Spinal cord (tissue), 10 donors: ENCODE measurements at places on chromosomes 1 and 21. TPM values are rescaled to one million over a fixed set of nuclear protein-coding genes. Genes with fewer than 3 reads are reported as not detected.

DNA sequence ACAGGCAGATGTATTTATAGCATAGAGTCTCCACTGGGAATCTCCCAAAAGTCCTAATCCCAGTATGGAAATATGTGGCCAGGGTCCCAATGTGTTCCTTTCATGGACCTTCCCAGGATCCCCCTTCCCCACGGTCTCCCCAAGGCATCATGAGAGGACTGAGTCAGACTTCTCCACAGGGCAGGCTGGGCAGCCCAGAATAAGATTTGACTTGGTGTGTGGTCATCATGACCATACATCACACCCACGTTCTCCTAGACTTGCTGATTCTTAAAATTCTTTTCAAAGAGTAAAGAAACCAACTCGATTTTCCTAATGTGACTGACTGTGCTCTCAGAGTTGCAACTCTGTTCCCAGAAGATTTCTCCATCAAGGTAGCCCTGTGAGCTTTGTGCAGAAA, 93.9 kb upstream of the CD34 start:
- H3K36me3 ChIP-seq: no peaks in the 10 kb centered on the region
- H3K27me3 ChIP-seq: no peaks in the 10 kb centered on the region
- DNase-seq: no peak
- no peaks in the 10 kb centered on the region for H3K4me1 ChIP-seq

DNA sequence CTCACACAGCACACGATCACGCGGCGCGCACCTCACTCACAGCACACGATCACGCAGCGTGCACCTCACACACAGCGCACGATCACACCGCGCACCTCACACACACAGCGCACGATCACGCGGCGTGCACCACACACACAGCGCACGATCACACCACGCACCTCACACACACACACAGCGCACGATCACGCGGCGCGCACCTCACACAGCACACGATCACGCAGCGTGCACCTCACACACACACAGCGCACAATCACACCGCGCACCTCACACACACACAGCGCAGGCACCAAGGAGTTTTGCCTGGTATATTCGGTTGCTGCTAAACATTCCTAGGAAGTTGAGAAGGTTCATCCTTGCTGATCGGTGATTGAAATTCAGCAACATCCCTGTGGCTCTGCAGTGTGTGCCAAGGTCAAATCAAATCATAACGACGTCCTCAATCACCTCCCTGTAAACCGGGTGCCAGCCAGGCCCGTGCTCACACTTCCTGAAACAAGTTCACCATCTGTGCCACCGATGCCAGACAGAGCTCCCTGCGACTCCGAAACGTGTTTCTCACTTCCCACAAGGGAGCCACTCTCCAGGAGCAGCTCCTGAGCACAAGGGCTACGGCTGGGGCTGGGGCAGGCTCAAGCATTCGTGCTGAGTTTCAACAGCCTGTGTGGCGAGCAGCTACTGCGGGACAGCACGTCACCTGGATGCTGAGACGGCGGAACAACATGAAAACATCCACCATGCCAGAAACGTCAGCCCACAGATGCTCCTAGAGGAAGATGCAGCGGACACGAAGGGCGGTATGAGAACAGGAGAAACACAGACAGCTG, 30.2 kb downstream of the WDR4 start:
- H3K4me3 ChIP-seq: no peak overlapping the region
- no peak overlapping the region for H3K27ac ChIP-seq
- H3K27me3 ChIP-seq: no peaks in the 10 kb centered on the region
- no peak for DNase-seq

Gene PALMD
- total RNA-seq: 12.1 TPM

Gene SYNJ1
- total RNA-seq: 33.1 TPM

- H3K36me3 ChIP-seq: peaks cover 10% of the 10 kb centered on the region
Measured at GRCh38 chr1:41528106-41528505, 43.6 kb upstream of the EDN2 start.

DNA sequence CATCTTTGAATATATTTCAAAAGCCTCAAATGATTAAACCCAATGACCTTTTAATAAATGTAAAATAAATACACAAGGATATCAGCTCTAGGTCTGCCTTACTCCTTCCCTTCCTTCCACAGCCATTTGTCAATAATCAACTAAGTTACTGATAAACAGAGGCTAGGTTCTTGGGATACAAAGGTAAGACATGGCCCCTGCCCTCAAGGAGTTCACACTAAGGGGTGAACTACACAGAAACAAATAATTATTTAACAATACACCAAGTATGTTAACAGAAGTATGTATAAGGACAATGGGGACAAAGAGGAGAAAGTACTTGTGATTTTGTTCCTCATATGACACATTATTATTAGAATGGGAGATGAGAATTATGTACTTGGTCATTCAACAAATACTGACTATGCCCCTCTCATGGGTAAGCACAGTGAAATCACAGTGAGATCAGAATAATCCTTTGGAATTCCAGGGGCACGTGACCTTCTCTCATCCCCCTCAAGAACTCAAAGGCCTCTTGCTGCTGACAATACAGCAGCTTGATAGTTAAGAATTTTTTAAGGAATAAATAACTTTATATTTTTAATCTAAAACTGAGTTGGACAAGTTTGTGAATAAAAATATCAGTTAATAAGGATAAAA, 40.2 kb downstream of the ATP1B1 start:
- no peaks in the 10 kb centered on the region for H3K4me1 ChIP-seq
- DNase-seq: no peak
- H3K27ac ChIP-seq: no peak overlapping the region

DNA sequence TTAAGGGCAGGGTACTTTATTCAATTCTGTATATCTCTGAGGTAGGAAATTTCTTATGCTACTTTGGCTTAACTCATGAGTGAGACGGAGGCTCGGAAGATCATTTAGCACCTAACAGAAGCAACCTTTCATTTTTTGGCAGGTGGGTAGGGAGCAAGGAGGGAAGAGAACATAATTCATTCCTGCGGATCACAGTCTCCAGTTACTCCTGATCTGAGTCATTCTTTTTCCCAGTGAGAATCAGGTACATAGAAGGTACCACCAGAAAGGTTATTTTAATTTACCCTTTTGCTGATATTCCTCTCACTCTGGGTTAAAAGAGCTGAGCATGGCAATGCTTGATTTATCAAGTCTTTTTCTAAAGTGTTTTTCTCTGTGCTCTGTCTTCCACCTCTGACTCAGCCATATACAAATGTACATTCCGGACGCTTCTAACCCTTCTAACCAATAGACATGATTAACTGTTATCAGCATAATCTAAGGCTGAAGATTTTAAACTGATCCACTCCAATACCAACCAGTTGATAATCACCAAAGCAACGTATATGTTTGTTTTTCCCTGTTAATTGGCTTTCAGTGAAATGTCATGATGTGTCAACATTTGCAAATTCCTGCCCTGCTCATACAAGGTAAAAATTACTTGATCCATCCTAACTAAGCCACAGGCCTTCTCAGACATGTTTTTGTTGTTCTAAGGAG, 271.7 kb downstream of the DUSP10 start:
- H3K4me1 ChIP-seq: no peaks in the 10 kb centered on the region
- no peak overlapping the region for H3K27ac ChIP-seq
- H3K4me3 ChIP-seq: no peak overlapping the region
- H3K27me3 ChIP-seq: peaks cover 2% of the 10 kb centered on the region
- DNase-seq: no peak

DNA sequence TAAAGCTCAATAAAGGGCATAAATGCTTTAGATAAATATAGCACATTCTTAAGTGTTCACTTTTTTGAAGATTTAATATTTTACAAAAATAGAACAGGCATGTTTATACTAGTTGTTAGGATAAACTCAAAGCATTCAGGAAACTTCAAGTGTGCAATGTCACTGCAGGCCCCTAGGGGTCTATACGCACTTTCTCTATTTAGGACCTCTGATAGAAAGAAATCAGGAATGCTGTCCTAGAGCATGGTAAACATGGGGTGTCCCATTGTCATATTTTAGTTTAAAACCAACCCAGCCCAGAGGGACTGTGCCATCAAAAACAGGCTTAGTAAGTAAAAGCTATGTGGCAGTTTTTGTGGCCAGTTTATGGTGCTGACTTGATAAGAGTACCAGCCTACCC, 102.2 kb downstream of the BARHL2 start:
- H3K27ac ChIP-seq: no peak overlapping the region
- no peak for DNase-seq
- H3K27me3 ChIP-seq: no peaks in the 10 kb centered on the region
- H3K4me3 ChIP-seq: no peak overlapping the region
- no peaks in the 10 kb centered on the region for H3K36me3 ChIP-seq

DNA sequence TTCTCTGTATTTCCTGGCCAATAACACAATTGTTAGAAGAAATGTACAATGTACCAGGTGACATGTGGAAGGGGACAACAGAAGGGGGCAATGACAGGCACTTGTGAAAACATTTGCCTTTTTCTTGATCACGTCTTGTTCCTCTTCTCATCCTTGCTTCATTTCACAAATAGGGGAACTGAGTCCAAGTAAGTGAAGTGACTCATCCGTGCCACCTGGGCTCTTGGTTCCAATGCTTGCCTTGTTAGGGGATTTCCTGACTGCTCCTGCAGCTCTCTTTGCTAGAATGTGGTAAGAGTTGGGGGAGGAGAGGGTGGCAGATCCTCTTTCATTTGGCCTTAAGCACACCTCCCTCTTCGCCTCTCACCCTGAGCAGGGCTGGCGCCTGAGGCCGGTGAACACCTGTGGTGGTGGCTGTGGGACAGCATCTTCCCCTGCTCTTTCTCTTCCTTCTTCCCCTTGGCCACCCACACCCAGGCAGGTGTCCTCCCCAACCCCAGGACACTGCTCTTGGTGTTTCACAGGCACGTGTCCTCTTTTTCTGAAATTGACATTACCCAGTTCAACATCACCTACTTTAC, 2.2 kb upstream of the RHEX start:
- H3K4me3 ChIP-seq: no peak overlapping the region
- H3K36me3 ChIP-seq: no peaks in the 10 kb centered on the region
- H3K27ac ChIP-seq: no peak overlapping the region
- no peaks in the 10 kb centered on the region for H3K27me3 ChIP-seq
- no peaks in the 10 kb centered on the region for H3K4me1 ChIP-seq
- DNase-seq: no peak

- no peaks in the 10 kb centered on the region for H3K36me3 ChIP-seq
- H3K27ac ChIP-seq: no peak overlapping the region
- no peak overlapping the region for H3K4me3 ChIP-seq
- H3K4me1 ChIP-seq: no peaks in the 10 kb centered on the region
- no peaks in the 10 kb centered on the region for H3K27me3 ChIP-seq
Measured at GRCh38 chr1:198124673-198125072, 32.1 kb upstream of the NEK7 start.

Gene SMG7
- 30.5 TPM for total RNA-seq

Gene PKNOX1
- 21.7 TPM for total RNA-seq

DNA sequence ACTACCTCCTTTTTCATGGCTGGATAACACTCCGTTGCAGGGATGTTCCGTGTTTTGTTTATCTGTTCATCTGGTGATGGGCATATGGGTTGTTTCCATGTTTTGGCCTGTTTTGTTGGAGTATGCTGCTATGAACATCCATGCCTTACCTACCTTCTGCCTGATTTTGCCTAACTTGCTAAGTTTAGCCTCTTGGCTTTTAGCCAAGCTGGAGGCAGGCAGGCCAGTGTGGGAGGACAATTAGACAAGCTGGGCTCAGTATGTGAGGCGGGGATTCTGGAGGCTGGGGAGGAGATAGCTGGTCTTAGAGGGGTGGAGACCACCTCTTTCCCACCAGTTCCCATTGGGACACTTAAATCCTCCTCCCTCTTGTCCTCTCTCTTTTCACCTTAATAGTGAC, 98.4 kb upstream of the WNT4 start:
- H3K27ac ChIP-seq: no peak overlapping the region
- no peaks in the 10 kb centered on the region for H3K27me3 ChIP-seq
- peaks cover 4% of the 10 kb centered on the region for H3K36me3 ChIP-seq
- no peak overlapping the region for H3K4me3 ChIP-seq

- H3K27ac ChIP-seq: no peak overlapping the region
- no peaks in the 10 kb centered on the region for H3K27me3 ChIP-seq
- H3K36me3 ChIP-seq: no peaks in the 10 kb centered on the region
Measured at GRCh38 chr1:94769551-94769950, 50.6 kb upstream of the SLC44A3 start.

Gene TDRD10
- total RNA-seq: 0.40 TPM

Gene BATF3
- total RNA-seq: 2.7 TPM

DNA sequence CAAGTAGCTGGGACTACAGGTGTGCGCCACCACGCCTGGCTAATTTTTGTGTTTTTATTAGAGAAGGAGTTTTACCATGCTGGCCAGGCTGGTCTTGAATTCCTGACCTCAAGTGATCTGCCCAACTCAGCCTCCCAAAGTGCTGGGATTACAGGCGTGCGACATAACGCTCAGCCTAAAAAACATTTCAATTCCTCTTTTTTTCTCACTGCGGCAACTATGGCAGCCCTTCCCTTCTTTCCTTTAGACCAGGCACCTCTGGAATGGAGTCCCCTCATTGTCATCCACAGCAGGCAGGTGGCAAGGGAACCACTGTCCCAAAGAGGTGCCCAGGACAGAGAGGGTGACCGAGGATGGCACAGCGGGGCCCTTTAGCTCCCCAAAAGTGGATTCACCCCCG, 14.1 kb downstream of the CEP104 start:
- peaks cover 65% of the 10 kb centered on the region for H3K36me3 ChIP-seq
- no peaks in the 10 kb centered on the region for H3K4me1 ChIP-seq
- no peak overlapping the region for H3K4me3 ChIP-seq
- H3K27me3 ChIP-seq: no peaks in the 10 kb centered on the region
- no peak overlapping the region for H3K27ac ChIP-seq
- DNase-seq: no peak

Gene KDF1
- total RNA-seq: not detected

Gene RNF186
- total RNA-seq: not detected

Gene GUCA2B
- total RNA-seq: not detected

DNA sequence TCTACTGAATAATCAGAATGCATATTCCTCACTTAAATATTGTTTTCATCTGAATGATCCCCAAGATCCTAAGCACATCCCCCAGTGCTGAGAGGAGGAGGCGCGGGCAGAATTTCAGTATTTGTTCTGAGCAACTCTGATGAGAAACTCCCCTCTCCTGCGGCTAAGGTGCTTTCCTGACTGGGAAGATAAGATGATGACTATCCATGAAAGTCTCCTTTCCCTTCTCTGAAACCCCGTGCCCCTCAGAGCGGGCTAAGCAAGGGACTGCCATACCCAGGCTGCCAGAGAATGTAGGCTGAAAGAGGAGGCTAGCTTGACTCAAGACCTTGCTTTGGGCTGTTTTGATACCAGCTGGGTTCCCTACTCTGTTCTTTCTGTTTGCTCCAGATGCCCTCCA, 39.7 kb upstream of the IPO9 start:
- no peak overlapping the region for H3K27ac ChIP-seq
- peaks cover 19% of the 10 kb centered on the region for H3K4me1 ChIP-seq
- no peak for DNase-seq
- no peak overlapping the region for H3K4me3 ChIP-seq
- H3K36me3 ChIP-seq: peaks cover 69% of the 10 kb centered on the region
